ENCODE measurements at places on chromosomes 7 and 10. TPM values are rescaled to one million over a fixed set of nuclear protein-coding genes. Genes with fewer than 3 reads are reported as not detected.

Gene FAM25G
- not detected for total RNA-seq

DNA sequence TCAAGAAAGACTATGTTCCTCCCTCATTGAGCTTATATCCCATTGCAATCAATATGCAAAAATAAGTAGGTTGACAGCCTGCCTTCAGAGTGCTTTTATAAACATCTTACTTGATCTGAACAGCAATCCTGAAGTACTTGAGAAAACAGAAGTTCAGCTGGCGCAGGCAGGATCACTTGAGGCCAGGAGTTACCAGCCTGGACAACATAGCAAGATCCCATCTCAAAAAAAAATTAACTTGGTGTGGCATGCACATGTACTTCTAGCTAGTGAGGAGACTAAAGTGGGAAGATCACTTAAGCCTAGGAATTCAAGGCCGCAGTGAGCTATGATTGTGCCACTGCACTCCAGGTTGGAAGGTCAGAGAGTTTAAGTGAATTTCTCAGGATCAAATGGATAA is 30.1 kb downstream of the LUC7L2 start:
- H3K27ac ChIP-seq = no peak overlapping the region
- H3K4me3 ChIP-seq = no peak overlapping the region
- no peak for DNase-seq
- H3K27me3 ChIP-seq = no peaks in the 10 kb centered on the region

- no peak overlapping the region for H3K27ac ChIP-seq
- peaks cover 32% of the 10 kb centered on the region for H3K36me3 ChIP-seq
- no peaks in the 10 kb centered on the region for H3K27me3 ChIP-seq
- no peak for DNase-seq
Measured at GRCh38 chr10:103879831-103880230, 24.5 kb upstream of the SH3PXD2A start.

- no peaks in the 10 kb centered on the region for H3K27me3 ChIP-seq
- H3K27ac ChIP-seq = no peak overlapping the region
- no peaks in the 10 kb centered on the region for H3K4me1 ChIP-seq
- H3K4me3 ChIP-seq = no peak overlapping the region
- DNase-seq = no peak
- no peaks in the 10 kb centered on the region for H3K36me3 ChIP-seq
Measured at GRCh38 chr10:130017631-130018022, 53.6 kb upstream of the EBF3 start.

GRCh38 chr7:71829515-71829914 is 582.6 kb downstream of the CALN1 start:
- no peak overlapping the region for H3K4me3 ChIP-seq
- no peak for DNase-seq
- no peaks in the 10 kb centered on the region for H3K36me3 ChIP-seq

Gene NODAL
- not detected for total RNA-seq

- H3K36me3 ChIP-seq = no peaks in the 10 kb centered on the region
- no peaks in the 10 kb centered on the region for H3K27me3 ChIP-seq
- no peak for DNase-seq
- H3K4me1 ChIP-seq = no peaks in the 10 kb centered on the region
Measured at GRCh38 chr10:61059636-61060035, 115.7 kb upstream of the RHOBTB1 start.
